Ammon's horn (tissue), 1 donor: ENCODE measurements at places on chromosomes 1 and 21.

GRCh38 chr1:32106663-32107275 is 1.1 kb upstream of the KPNA6 start:
- no peak for DNase-seq

- no peak for DNase-seq
Observed at GRCh38 chr1:61638911-61639605, 85.9 kb downstream of the TM2D1 start.

DNA sequence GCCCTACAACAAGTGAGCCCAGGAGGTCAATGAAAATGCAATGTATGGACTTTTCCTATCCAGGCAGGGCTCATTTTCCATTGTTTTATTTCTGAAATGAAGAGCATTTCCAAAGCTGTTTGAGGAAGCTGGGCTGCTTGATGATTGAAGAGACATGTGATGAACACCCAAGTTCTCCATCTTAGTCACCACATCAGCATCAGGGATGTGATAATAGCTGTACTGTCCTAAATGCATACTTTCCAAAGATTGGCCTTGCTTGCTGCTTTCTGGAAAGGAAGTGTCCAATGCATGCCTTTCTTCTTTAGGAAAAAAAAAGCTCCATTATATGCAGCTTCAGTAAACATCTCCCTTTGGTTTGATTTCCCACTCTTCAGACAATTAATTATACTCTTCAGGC is 425.9 kb upstream of the RUNX1 start:
- DNase-seq, result peak; percentile 53

GRCh38 chr1:26225033-26225831 is 8.8 kb upstream of the CEP85 start:
- DNase-seq, result peak; percentile 62

- DNase-seq, result no peak
Observed at GRCh38 chr21:42460391-42461184, 35.4 kb downstream of the RSPH1 start.

GRCh38 chr21:17507591-17507990 is 5.3 kb upstream of the CXADR start:
- no peak for DNase-seq

DNA sequence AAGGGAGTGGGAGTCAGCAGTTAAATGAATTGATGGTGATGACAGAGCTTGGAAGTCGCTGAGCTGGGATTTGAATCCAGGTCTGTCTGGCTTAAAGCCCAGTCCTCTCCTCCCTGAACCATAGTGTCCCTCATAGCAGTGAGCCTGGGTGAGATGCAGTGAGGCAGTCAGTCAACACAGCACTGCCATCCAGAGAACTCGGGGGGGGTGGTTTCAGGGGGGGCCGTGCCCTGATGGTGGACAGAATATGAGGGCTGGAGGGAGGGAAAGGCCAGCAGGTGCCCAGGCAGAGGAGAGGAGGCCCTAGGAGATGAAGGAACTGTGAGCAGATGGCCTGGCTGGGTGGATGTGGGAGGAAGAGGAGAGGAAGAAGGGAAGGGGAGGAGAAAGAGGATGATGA is 405.6 kb downstream of the PTPRU start:
- DNase-seq, result no peak

DNA sequence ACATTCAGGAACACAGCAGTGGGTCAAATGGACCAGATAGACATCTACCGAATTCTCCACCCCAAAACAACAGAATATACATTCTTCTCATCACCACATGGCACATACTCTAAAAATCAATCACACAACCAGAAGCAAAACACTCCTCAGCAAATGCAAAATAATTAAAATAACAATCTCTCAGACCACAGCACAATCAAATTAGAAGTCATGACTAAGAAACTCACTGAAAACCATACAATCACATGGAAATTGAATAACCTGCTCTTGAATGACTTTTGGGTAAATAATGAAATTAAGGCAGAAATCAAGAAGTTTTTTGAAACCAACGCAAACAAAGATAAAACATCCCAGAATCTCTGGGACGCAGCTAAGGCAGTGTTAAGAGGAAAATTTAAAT is 49.2 kb downstream of the ZP4 start:
- DNase-seq, result no peak

GRCh38 chr1:95990033-95990432 is 731.6 kb upstream of the PTBP2 start:
- no peak for DNase-seq

DNA sequence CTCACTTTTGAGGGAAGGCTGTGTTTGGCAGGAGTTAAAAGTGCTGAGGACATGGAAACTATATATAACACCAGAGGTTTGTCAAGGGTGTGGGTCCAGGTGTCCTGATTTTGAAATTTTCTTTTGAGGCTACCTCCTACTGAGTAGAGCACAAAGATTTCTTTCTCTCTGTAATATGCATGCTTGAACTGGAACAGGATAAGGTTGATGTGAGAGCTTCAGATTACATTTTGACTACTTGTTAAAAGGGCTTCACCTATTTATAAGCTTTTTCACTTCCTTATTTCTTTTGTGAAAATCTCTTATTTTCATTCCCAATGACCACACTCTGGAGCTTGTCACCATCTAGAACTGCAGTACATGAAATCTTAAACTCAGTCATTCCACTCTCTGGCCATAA is 59.8 kb upstream of the PLA2G4A start:
- no peak for DNase-seq

DNA sequence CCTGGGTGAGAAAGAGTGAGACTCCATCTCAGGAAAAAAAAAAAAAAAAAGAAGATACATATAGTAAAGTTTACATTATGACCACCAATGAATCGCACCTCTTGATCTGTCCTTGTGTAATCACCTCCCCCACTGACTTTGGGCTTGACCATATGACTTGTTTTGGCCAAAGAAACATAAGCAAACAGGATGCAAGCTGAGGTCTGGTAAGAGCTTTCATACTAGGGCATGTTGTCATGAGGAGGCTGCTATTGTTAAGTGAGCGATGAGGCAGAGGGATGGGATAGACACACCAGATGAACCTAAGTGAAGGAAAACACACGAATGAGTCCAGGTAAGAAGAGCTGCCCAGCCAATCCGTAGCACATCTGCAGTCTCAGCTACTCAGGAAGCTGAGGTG is 10.7 kb downstream of the ENAH start:
- no peak for DNase-seq

DNA sequence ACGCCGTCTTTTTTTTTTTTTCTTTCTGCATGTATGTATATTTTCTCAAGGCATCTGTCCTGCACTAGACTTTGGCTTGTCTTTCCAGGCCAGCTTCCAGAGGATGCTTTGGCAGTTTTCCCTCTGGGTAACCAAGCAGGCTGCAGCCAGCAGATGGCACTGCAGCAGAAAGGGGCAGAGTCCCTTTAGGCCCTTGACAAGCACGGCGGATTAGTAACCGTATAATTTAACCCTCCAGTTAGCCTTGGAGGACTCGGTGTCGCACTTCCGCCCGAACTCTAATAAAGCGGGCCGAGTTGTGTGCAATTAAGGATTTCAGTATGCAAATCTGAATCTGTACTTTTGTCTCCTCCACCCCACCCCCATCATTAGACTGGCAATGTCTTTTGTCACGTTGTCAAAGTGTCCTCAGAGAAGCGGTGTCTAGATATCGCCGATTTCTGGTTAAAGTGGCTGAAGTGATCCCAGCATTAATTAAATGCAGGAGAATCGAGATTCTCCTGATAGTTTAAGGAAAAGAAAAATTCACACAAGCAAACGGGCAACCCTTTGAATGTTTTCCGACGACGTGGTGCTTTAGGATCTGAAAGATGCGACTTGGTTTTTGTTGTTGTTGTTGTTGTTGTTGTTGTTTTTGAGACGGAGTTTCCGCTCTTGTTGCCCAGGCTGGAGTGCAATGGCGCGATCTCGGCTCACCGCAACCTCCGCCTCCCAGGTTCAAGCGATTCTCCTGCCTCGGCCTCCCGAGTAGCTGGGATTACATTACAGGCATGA is 1.1 kb upstream of the TMEM167B start:
- DNase-seq, result peak; percentile 92

DNA sequence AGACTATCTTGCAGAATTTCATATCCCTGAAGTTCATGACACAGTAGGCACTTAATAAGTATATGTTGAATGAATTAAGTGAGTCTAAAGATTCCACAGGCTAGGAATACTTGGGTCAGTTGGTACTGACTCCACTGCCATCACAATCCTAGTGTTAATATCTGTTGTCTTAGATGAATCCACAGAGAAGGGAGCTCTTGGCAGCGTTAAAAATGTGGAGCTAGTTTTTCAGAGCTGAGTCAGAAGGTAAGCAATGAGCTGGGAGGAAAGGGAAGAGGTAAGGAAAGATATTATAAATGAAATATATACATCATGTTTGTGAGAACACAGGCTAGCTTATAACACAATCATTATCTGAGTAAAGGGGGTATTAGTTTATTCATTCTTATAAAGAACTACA is 21.8 kb upstream of the GORAB start:
- DNase-seq, result no peak
